GM19239 (cell line): ENCODE measurements at places on chromosomes 16 and 17.

- DNase-seq: no peak
These were observed 3.8 kb downstream of the HSDL1 start for GRCh38 chr16:84141143-84141670.

GRCh38 chr17:65064452-65065019 lies 8.0 kb upstream of the GNA13 start:
- DNase-seq: no peak

DNA sequence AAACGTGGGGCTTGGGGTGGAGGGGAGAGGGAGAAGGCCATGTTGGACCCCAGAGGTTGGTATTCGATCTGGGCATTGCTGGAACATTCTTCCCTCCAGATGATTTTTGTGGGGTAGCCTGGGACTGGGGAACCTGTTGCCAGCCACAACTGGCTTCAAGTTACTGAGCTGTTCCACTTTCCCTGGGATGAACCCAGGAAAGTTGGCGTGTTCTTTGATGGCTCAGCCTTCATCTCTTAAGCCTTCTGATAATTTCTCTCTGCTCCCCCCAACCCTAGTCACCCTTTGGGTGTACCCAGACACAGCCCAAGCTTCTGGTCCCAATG lies 2.1 kb downstream of the TBX21 start:
- DNase-seq: no peak

GRCh38 chr17:39719563-39720355 lies 10.6 kb downstream of the MIEN1 start:
- no peak for DNase-seq

GRCh38 chr17:518047-518735 lies 165.6 kb upstream of the RPH3AL start:
- DNase-seq: no peak

DNA sequence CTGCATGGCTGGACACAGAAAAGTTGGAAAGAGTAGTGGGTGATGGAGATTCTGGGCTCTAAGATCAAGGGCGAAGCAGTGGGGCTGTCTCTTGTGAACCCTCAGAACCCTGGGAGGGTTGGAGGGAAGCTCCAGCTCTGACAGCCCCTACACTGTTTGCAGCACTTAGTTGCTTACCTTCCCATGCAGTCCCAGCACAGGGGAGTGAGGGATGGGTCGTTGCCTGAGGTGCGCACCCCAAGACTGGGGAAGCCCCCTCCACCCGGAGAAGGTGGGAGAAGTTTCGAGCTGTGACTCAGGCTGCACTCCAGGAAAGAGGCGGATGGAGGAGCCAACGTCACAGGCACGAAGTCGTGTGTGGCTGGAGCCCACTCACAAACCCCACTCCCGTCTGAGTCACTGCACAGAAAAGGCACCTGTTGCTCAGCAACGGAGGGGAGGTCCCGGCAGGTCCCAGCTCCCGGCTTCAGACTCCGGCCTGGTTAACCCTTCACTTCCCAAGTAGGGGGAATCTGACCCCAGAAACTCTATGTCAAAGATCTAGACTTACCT lies 60.1 kb downstream of the AIPL1 start:
- DNase-seq: no peak

DNA sequence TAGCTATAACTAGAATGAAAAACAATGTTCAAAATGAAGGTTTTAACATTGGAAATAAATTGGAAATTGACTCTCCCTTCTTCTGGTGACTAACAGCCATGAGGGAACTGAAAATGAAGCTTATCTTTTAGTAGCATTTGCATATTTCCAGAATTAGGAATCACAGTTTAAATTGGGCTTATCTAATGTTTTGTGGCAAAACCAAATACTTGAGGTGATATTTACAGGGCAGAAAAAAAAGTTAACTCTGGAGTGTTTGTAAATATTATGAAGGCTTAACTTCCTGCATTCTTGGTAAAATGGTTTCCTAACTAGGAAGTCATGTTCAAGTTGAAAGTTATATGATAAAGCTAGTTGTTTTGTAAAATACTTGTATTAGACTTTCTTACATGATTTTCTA lies 96.4 kb upstream of the SOX9 start:
- DNase-seq: no peak

- no peak for DNase-seq
These were observed 10.1 kb downstream of the DYNC1LI2 start for GRCh38 chr16:66741169-66741900.

- no peak for DNase-seq
These were observed 10.0 kb downstream of the CYBC1 start for GRCh38 chr17:82440469-82440981.

DNA sequence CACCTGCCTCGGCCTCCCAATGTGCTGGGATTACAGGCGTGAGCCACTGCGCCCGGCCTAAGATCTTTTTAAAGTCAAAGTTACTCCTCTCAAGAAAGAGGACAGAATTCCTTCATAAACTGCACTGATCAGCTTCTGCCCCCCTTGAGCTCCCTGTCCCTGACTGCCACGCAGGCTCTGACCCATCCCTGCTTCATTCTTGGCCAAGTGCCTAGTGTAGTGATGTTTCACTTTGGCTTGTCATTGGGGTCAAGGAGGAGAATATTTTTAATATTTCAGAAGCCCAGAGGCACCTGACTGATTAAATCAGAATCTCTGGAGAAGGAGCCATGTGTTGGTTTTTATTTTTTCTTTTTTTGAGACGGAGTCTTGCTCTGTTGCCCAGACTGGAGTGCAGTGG lies 9.1 kb downstream of the MRM1 start:
- no peak for DNase-seq

DNA sequence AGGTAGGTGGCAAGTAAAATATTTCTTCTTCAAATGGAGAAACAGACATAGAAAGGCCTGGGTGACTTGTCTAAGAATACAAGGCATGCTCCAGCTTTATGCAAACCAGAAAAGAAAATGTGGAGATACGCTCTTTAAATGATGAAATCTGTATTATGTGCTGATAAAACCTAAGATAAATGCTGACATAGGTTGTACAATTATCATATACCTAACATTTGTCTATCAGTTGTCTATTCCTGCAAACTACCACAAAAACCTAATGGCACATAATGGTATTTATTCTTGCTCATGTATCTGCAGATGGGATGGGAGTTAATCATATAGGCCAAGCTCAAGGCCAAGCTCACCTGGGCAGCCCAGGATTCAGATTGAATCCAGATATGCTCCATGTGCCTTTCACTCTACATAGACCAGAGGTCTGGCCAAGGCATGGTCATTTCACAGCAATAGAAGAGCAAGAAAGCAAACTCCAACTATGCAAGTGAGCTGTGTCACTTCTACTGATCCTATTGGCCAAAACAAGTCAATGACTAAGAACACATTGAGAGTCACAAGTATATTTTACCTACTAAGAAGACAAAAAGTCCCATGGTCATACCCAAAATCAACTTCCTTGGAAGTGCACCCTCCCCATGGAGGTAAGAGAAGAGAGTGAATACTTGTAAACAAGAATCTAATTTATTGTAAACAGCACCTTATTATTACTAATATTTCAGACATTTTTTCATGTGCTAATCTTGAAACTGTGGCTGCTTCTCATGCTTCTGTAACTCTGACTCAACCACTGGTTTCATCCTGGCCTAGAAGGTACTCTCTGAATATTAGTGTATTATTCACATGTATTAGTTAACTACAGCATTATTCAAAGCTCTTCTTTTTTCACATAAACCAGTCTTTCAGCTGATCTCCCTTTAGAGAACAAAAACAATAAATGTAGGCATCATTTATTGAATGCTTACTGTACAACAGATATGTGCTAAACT lies 270.7 kb upstream of the SOX9 start:
- DNase-seq: no peak

DNA sequence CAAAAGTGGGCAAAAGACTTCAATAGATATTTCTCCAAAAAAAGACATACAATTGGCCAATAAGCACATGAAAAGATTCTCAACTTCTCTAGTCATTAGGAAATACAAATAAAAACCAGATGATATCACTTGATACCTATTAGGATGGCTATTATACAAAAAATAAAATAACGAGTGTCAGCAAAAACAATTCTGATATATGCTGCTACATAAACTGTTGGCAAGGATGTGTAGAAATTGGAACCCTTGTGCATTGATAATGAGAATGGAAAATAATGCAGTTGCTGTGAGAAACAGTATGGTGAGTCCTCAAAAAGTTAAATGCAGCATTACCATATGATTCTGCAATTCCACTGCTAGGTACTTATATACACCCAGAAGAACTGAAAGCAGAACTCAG lies 80.6 kb downstream of the BRIP1 start:
- no peak for DNase-seq

- DNase-seq: no peak
These were observed 89.1 kb downstream of the TBC1D16 start for GRCh38 chr17:79946352-79947231.

DNA sequence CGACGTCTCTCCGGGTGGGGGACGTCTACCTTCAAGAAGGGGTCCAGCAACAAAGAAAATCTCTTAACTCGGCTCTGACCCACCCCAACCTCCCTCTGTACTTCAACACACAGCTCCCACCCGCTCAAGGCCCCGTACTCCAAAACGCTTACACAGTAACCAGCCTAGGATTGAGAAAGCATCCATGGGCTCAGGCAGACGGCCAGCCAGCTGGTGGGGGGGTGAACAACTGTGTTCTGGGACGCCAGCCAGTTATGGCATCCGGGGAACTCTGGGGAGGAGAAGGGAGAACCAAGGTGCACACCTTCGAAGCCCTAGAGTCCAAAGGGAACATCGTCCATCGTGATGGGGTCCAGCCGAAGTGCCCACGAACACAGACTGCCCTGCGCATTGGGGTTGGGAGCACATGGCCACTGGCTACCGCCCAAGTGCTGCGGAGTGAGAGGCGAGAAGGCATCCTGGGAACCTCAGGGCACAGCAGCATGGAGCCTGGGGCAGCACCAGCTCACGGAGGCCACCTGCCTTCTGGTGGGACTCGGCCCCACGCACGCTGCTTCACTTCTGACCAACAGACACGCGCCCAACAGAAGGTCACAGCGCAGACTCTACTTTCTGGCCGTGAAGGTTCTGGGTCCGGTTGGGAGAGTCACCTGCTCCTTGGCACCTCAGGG lies 14.3 kb downstream of the SLC16A3 start:
- no peak for DNase-seq

DNA sequence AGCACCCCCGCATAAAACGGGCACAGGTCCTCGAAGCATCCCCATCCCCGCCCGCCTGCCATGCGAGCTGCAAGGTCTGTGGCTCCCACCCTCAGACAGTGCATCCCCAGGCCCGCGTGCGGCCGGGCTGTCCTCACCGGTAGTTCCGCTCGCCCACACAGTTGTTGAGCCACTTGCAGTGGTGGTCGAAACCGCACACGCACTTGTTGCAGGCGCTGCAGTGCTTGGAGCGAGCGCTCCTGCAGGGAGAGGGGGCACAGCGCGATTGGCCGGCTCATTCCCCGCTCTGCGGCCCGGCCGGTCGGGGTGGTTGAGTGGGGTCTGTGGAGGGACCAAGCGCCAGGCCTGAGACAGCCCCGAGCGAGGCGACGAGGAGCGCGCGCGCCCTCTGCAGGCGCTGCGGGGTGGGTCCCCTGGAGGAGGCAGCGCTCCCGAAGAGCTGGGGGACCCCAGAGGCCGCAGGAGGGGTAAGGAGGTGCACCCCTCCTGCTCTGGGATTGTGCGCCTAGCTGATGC lies 6.0 kb upstream of the TPPP3 start:
- peak; percentile 81 for DNase-seq

DNA sequence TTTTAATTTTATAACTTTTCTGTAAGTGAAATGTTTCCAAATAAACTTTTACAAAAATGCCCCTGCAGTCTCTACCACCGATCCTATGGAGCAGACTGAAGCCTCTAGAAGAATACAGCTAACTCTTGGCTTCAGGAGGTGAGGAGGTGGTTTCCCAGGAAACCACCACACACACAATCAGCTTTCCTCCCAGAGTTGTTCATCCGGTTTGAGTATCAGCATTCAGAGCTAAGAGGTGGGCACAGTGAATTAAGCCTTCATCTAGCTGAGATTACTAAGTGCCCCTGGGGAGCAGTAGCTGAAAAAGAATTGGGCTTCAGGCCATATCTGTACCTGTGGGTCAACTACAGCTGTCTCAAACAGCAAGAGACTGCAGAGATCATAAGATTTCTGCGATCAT lies 139.7 kb downstream of the AATF start:
- no peak for DNase-seq

GRCh38 chr16:2828876-2829430 lies 1.1 kb upstream of the ZG16B start:
- DNase-seq: no peak

DNA sequence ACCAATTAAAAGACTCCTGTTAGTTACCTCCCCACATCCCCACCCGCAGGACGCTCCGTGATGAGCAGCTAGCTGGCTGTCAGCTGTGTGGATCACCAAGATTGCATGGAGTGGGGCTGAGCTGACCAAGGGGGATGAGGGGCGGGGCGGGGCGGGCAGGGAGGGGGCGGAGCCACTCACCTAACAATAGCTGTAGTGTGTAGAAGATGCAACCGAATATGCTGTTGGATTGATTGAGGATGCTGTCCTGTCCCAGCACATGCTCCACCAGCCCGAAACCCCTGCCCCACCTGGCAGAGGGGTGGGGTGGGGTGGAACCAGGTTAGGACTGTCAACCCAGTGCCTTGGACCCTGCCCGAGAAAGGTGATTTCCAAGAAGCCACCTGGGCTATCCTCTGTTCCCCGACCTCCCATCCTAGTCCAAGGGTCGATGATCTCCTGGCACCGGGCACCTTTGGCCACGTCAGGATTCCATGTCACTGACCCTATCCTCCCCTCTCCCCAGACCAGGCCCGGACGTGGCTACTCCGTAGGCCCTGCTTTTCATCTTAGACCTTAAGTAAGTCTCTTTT lies 1.4 kb downstream of the VKORC1 start:
- no peak for DNase-seq

- no peak for DNase-seq
These were observed 1.7 kb downstream of the NUPR1 start for GRCh38 chr16:28537076-28537475.

DNA sequence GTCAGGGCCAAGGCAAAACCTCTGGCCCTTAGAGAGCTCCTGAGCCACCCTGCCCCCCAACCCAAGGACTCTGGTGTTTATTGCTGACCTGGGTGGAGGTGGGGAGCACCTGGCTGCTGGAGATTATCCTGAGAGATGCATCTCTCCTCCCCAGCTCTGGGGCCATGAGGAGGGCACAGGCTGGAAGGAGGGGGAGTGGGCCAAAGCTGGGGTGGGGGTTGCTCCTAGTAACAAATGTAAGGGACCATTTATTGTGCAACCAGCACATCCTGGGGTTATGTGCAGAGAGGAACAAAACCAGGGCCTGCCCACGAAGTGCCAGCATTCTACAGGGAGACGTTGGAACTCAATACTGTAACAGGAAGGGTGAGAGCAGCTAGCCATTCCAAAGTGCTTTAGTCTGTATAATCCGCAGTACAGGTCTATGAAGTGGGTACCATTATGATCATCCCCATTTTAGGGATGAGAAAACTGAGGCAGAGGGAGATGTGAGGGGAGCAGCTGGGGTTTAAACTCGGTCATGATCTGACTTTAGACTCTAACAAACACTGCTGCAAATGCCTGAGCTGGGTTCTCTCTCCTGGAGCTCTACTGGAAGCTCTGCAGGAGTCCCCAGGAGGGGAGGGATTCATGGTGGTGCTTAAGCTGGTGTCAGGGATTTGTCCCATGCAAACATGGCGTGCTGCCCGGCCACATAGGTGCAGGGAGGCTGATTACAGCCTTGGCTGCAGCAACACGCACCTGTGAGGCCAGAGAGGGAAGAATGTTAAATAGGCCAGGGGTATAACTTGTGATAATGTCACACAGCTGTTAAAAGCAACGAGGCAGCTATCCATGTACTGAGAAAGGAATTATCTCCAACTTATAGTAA lies 1.4 kb upstream of the RHBDF2 start:
- no peak for DNase-seq

GRCh38 chr17:76382351-76382802 lies 2.0 kb upstream of the SPHK1 start:
- DNase-seq: no peak
